AG10803 (cell line): ENCODE measurements at places on chromosomes 2 and 18.

GRCh38 chr2:120448961-120449810, 103.2 kb downstream of the INHBB start:
- DNase-seq = no peak

GRCh38 chr18:3528231-3528630, 78.3 kb downstream of the TGIF1 start:
- no peak for DNase-seq

- peak; percentile 69 for DNase-seq
Observed at GRCh38 chr2:218691234-218691633, 19.3 kb downstream of the STK36 start.

DNA sequence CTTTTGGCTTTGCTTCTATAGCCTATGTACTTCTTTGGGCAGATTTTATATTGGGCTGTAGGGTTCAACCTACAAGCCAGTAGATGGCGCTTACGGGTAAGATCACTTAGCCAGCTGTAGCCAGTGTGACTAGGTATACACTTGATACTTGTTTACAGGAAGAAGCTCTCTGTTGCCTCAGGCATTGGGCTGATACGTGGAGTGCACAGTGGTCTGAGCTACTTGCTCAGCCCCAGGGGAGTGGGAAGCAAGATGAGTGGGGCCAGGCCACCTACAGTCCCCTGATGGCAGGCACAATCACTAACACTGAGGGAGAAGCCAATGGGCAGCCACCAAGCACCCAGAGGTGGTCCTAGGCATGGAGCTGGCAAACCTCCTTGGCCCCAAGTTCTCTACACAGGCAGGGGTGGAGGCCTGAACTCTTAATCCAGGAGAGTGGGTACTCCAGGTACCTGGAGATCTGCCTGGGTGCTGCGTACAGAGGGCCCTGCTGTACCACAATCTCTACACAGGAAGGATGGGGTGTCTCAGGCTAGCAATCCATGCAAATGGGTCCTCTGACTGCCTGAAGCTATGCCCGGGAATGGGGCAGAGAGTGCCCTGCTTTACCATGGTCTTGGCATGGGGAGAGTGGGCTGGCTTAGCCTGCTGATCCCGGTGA, 122.2 kb downstream of the NCOA1 start:
- DNase-seq = peak; percentile 51

GRCh38 chr2:166134252-166135151, 6.7 kb upstream of the SCN1A start:
- no peak for DNase-seq

DNA sequence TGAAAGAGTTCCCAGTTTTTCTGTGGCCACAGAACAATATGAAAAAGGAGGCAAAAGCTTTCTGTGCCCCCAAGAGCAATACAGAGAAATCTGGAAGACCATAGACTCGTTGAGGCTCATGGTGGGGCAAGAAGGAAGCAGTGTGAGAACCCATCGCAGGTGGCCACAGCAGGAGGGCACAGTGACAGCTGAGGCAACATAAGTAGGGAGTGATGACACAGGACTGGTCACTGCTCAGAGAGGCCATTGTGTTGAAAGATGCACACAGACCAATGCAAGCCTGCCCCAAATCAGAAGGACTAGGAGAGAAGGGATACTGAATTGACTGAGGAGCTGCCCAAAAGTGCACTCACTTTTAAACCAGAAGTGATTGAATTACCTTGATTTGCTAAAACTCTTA, 483.6 kb downstream of the EPHA4 start:
- no peak for DNase-seq

DNA sequence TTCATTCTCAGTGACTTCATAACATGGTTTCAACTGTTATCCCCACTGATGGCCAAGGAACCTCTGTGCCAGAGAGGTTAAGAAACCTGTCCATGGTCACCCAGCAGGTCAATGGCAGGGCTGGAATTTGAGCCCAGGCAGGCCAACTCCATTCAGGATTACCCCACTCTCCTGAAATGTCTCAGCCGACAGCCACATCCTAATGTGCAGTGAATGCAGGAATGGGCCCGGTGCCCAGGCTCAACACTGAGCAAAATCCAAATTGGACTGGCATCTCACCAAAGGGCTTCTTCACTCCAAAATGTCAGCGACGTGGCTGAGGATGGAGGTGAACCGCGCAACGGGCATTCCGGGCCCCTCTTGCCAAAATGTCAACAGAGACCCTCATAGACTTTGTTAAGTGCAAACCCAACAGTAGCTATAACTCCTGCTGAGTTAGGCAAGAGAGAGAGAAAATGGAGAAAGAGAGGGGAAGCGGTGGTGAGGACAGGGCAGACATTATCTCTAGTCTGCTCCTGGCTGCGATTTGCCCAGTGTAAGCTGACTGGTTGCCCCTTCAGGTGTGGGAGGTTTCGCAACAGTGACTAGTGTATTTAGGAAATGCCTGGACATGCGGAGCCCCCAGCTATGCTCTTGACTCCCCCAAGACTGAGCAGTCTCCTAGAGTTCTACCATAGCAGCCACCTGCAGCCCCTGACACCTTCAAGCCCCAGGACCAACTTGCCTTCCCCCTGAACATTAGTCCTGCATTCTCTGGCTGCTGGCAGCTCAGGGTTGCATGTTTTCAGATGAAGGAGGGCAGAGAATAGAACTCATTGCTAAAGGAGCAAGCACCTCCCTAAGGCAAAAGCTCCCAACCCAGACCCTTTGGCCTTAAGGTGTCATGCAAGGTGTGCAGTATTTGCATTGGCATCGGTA, 167.7 kb downstream of the ANAPC1 start:
- peak; percentile 17 for DNase-seq

GRCh38 chr18:46237891-46238290, 133.7 kb downstream of the HAUS1 start:
- DNase-seq = no peak

DNA sequence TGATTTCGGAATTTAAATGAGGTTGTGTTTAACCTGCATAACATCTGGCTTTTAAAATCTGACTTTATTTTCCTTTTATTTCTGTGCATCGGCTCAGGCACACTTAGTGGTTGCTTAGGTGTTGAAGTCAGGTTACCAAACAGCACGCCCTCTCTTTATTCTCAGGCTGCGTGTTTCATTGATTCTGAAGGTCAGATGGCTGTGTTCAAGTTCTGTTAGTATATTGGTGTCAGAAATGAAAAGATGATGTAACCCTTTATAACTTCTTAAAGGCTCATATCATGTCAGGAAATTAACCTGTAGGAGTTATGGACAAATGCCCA, 246.5 kb downstream of the LDLRAD4 start:
- DNase-seq = no peak

GRCh38 chr2:200705305-200706041, 106.2 kb upstream of the BZW1 start:
- DNase-seq = no peak

GRCh38 chr2:172249334-172249733, 146.6 kb upstream of the DLX2 start:
- DNase-seq = no peak

- DNase-seq = no peak
Observed at GRCh38 chr2:186327251-186327868, 158.7 kb upstream of the ZC3H15 start.

DNA sequence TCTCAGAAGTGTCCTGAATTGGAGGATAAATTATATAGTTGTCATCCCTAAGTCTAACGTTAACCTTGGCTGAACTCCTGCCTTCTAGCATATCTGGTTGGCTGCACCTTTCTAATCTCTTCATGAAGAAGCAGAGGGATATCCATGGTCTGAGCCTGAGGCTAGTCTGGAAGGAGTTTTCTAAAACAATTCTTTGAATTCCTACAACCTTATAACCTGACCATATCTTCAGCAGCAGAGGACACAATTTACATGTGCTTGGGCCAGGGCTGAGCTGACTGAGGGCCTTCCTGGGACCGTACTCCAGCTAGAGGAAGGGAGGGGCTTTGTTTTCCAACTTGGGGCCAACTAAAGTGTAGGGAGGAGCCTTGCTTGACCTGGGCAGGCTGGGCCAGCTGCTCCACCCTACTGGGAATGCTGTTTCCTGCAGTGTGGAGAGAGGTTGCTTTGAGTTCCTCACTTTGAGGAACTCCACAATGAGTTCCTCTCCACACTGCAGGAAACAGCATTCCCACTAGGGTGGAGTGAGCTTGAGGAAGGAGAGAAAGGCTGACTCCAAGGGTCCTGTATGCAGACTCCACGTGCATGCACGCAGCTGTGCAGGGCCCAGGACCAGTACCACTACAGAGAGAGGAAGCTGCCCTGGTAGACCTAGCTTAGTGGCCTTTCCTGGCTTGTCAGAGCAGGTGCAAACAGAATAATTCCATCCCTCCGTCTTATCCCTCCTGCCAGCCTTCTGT, 19.6 kb downstream of the CEP68 start:
- no peak for DNase-seq

GRCh38 chr2:4246364-4247131, 543.2 kb downstream of the DCDC2C start:
- DNase-seq = no peak

DNA sequence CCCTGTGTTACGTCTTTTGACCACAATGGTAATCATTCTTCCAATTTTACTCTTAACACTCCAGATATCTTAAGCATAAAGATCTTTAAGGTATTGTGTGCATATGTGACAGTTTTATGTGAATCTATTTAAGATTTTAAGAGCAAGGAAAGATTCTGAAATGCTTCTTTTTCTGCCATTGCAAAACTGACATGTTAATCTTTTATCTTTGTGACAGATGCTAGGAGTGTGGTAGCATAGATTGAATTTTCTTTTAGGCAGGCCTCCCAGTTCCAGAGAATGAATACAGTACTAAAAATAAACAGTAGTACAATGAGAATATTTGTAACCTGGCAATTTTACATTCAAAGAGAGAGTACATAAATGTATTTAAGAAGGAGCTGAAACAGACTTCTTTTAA, 232.5 kb upstream of the ZSWIM2 start:
- DNase-seq = no peak
